Stimulated activated CD4-positive, alpha-beta T cell treated with anti-CD3 and anti-CD28 coated beads, Interleukin-1b, Interleukin-23, amount 100 ng/mL, for 24 hours (primary cell): ENCODE measurements at places on chromosomes 6 and 20.

GRCh38 chr6:90892271-90892670 is 305.4 kb upstream of the MAP3K7 start:
- DNase-seq, result no peak

GRCh38 chr6:137175157-137175867 is 1.9 kb upstream of the IL22RA2 start:
- DNase-seq, result no peak

- no peak for DNase-seq
Measured at GRCh38 chr20:45322952-45323383, 14.9 kb upstream of the MATN4 start.

- no peak for DNase-seq
Measured at GRCh38 chr6:110864824-110865223, 9.8 kb upstream of the AMD1 start.

DNA sequence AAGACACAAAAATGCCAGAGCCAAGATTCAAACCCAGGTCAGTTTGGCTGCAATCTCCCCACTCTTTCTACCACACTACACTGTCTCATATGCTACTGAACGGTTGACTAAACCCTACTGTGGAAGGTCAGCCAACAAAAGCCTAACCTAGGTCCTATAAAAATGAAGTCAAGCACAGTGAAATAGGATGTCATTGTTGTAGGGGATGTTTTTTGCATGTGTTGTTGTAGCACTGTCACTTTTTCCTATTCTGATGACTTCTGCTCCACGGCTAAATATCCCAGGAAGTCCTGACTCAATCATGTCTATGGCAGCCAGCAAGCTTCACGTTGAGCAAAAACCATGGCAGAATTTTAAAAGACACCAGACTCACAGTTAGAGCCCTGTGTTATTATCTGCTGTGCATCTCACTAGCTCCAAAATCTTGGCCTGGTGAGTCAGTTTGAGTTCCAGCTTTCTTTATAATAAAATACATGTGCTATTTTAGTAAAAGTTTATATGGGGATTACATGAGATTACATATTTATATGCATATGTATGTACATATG is 322.1 kb upstream of the NT5E start:
- DNase-seq, result no peak

DNA sequence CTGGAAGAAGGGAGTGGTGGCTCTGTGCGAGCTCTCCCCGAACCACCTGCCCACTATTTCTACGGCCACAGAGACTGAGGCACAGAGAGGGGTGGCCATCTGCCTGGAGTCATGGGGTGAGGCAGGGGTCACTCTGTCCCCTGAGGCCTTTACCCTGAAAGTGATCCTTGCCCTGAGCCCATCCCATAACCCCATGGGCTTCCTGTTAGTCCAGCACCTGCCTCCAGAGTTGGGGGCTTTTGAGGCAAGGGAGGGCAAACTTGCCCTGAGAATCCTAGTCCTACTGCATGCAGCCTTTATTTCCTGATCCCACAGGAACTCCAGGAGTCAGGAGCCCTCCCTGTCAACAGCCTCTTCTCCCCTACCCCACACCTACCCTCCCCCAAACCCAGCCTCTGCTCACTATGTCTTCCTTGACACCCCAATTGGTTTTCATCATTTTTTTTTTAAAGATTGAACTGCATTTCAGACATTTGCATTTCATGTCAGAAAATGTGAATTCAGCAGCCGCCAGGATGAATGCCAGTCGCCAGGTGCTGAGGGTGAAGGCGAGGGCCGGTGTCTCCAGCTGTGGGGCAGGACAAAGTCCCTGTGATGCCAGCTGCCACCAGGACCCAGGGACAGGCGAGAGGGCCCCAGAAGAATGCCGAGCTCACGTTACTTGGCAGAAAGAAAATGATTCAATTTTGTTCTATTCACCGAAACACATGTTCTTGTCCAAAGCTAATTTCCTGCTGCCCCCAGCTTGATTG is 47.6 kb upstream of the NNAT start:
- no peak for DNase-seq

DNA sequence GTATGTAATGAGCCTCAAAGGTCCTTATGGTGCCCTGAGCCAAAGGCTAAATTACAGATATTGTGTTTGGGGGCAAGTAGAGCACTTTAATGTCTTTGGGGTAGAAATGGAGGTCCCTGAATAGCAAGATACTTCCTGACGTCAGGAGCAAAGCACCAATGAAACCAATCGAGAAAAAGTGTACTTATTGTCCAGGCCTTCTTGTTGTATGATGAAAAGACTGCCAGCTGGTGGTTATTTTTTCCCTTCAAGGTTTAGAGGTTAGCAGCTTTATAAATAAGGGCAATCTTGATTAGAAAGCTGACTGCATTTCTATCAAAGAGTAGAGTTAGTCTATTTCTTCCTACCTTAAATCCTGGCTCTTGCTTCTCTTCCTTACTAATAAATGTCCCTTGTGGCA is 76.1 kb upstream of the HSF2 start:
- no peak for DNase-seq

DNA sequence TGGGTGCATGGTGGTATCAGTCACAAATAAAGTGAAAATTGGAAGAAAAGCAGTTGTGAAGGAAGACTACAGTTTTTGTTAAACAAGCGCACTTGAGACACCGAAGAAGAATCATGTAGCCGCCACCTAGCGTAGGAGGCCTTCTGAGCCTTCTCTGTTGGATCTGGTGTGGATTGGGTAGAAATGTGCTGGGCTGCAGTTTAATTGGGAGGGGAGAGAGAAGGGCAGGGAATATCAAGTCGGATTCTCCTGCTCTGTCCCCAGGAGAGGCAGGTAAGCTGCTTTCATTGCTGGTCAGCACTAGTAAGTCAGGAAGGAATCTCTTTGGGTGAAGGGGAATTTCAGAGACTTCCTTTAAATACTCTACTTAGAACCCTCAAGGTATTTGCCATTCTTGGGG is 1.2 kb upstream of the FABP7 start:
- no peak for DNase-seq

GRCh38 chr6:35737413-35738211 is 780 bp downstream of the ARMC12 start:
- DNase-seq, result no peak

- DNase-seq, result no peak
Measured at GRCh38 chr20:63911176-63911575, 16.2 kb downstream of the DNAJC5 start.

- DNase-seq, result no peak
Measured at GRCh38 chr6:156169371-156169770, 607.8 kb upstream of the ARID1B start.

- no peak for DNase-seq
Measured at GRCh38 chr6:89042664-89043063, 37.9 kb upstream of the PNRC1 start.
